ENCODE measurements at places on chromosomes 3 and 15. TPM values are rescaled to one million over a fixed set of nuclear protein-coding genes. Genes with fewer than 3 reads are reported as not detected.

MAGEL2 gene
- not detected for total RNA-seq

HTR3E gene
- total RNA-seq: not detected

TMEM89 gene
- 0.59 TPM for total RNA-seq

LRRC57 gene
- total RNA-seq: 17.4 TPM

GOLGA8O gene
- total RNA-seq: 1.1 TPM

PLSCR5 gene
- not detected for total RNA-seq

TMEM212 gene
- not detected for total RNA-seq

GP9 gene
- not detected for total RNA-seq

MYL3 gene
- total RNA-seq: not detected

DNA sequence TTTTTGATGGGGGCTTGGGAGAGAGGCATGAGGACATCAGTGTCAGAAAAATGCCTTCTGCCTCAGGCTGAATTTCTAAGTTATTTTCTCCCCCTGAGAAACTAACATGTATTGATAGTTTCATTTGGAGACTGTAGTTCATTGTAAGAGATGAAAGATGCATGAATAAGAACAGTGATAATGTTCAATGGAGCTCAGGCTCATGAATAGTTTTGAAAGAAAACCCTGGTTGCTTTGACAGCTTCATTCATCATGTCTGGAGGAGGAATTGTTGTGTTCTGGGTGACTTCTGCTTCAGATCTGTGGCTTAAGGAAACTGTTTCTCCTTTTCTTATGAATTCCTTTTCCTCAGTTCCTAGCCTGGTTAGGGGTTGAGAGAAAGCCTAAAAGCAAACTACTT, 204.0 kb upstream of the LRRC3B start:
- H3K27ac ChIP-seq: no peak overlapping the region
- H3K36me3 ChIP-seq: no peaks in the 10 kb centered on the region
- H3K4me1 ChIP-seq: no peaks in the 10 kb centered on the region
- no peak overlapping the region for H3K4me3 ChIP-seq
- no peaks in the 10 kb centered on the region for H3K27me3 ChIP-seq

- peak overlapping the region; percentile 52 for H3K4me3 ChIP-seq
- no peaks in the 10 kb centered on the region for H3K36me3 ChIP-seq
- DNase-seq: no peak
- peaks cover 11% of the 10 kb centered on the region for H3K4me1 ChIP-seq
Measured at GRCh38 chr15:45714590-45715488, 80.0 kb downstream of the SQOR start.

GRCh38 chr3:42605546-42606173, 5.2 kb downstream of the NKTR start:
- H3K36me3 ChIP-seq: peaks cover 12% of the 10 kb centered on the region
- H3K4me1 ChIP-seq: peaks cover 10% of the 10 kb centered on the region
- H3K27me3 ChIP-seq: no peaks in the 10 kb centered on the region
- no peak overlapping the region for H3K27ac ChIP-seq

DNA sequence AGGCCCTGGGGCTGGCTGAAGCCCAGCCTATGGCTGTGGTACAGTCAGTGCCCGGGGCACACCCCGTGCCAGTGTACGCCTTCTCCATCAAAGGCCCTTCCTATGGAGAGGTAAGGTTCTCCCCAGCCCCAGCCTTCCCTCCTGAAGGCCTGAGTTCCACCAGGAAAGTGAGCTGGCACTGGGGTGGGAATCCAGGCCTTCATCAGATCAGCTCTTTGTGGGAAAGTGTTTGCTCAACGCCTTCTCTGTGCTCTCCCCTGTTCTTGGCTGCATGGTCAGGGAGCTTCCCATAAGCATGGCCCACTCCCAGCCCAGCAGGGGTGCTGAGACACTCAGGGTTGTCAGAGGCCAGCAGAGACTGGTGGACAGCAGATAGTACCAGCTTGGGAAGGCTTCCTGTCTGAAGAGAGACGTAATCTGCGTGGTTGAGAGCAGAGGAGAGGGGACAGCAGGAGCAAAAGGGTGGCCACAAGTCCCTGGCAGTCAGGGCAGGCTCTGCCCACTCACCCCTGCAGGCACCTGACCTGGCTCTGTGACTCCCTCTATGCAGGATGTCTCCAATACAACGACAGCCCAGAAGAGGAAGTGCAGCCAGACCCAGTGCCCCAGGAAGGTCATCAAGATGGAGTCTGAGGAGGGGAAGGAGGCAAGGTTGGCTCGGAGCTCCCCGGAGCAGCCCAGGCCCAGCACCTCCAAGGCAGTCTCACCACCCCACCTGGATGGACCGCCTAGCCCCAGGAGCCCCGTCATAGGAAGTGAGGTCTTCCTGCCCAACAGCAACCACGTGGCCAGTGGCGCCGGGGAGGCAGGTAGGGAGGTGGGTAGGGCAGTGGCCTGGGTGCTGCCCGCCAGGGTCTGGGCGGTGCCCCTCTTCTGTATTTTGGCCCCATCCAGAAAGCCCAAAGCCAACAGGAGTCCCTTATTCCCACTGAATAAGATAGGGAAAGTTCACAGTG, 38.4 kb downstream of the PML start:
- H3K4me3 ChIP-seq: no peak overlapping the region
- H3K4me1 ChIP-seq: no peaks in the 10 kb centered on the region
- H3K27ac ChIP-seq: peak overlapping the region; percentile 28
- no peak for DNase-seq
- no peaks in the 10 kb centered on the region for H3K27me3 ChIP-seq

GRCh38 chr3:10322352-10322710, 1.4 kb upstream of the SEC13 start:
- H3K4me3 ChIP-seq: no peak overlapping the region
- DNase-seq: no peak
- peaks cover 10% of the 10 kb centered on the region for H3K4me1 ChIP-seq
- no peak overlapping the region for H3K27ac ChIP-seq

DNA sequence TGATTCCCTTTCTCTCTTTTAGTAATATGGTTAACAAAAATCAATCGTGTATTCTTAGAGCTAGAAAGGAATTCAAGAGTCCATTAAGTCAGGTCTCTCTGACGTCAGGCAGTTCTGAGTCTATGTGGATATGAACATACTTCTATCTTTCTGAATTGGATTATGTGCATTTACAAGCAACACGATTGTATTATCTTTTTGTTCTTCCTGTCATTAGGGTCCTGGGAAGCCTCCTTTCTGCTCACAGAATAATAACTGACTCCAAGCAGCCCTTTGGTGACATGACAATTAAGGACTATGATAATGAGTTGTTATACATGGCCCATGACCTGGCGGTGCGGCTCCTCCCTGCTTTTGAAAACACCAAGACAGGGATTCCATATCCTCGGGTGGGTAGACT, 14.0 kb downstream of the EDEM1 start:
- no peaks in the 10 kb centered on the region for H3K27me3 ChIP-seq
- H3K36me3 ChIP-seq: peaks cover 51% of the 10 kb centered on the region
- no peak overlapping the region for H3K4me3 ChIP-seq
- H3K4me1 ChIP-seq: peaks cover 43% of the 10 kb centered on the region
- DNase-seq: no peak

DNA sequence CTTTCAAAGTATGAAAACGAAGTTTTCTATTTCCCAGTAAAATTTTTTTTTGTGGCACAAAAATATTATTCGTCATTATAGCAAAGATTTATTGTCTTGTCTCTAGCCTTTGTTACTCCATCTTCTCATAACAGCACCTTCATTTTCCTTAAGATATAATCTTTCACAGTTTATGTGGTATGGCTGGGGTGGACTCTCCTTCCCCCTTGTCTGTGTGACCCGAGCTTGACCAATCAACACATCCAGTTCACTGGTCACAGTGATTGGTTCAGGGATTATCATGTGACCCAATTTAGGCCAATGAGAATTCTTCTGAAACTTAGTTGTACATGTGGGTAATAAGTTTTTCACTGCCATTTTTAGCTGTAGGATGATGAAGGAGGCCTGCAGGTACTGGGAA, 71.2 kb upstream of the DCBLD2 start:
- DNase-seq: peak; percentile 26
- H3K27me3 ChIP-seq: no peaks in the 10 kb centered on the region
- no peak overlapping the region for H3K4me3 ChIP-seq
- H3K4me1 ChIP-seq: peaks cover 34% of the 10 kb centered on the region
- H3K36me3 ChIP-seq: no peaks in the 10 kb centered on the region

GRCh38 chr3:115038817-115039216, 108.3 kb downstream of the ZBTB20 start:
- H3K4me1 ChIP-seq: peaks cover 13% of the 10 kb centered on the region
- no peak overlapping the region for H3K27ac ChIP-seq
- no peak overlapping the region for H3K4me3 ChIP-seq
- H3K27me3 ChIP-seq: no peaks in the 10 kb centered on the region
- H3K36me3 ChIP-seq: no peaks in the 10 kb centered on the region

DNA sequence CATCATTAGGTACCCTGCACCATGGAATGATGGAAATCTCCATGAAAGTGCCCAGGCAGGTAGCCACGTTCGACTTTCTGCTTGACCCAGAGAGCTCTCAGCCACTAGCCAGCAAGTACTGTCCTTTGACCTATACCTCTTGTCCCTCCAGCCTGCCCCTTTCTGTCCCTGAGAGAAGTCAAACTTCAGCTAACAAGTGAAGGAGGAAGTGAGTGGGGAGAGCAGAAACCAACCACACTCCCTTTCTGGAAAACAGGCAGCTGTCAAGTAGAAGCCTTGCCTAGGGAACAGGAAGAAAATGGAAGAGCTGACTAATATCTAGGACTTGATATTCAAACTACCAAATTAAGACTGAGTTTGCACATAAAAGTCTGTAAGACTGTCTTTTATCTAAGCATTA, 30.3 kb upstream of the FSTL1 start:
- H3K36me3 ChIP-seq: no peaks in the 10 kb centered on the region
- H3K4me1 ChIP-seq: no peaks in the 10 kb centered on the region
- H3K27me3 ChIP-seq: no peaks in the 10 kb centered on the region
- H3K4me3 ChIP-seq: no peak overlapping the region

DNA sequence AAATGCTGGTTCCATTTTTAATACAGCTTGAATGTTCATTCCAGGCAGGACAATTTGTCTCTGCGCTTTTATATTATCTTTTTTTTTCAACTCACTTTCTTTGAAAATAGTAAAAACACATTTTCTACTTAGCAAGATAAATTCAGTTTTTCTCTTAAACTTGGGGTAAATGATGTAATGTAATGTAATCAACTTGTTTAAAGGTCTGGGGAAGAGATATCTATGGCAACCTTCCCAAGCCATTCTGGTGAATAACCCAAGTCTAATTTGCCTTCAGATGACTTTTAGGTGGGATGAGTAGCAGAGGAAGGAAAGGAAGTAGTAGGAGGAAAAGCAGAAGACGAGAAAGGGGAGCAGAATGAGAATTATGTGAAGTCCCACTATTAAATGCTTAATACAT, 335.1 kb downstream of the SV2B start:
- no peaks in the 10 kb centered on the region for H3K27me3 ChIP-seq
- DNase-seq: no peak
- H3K27ac ChIP-seq: no peak overlapping the region
- no peak overlapping the region for H3K4me3 ChIP-seq

DNA sequence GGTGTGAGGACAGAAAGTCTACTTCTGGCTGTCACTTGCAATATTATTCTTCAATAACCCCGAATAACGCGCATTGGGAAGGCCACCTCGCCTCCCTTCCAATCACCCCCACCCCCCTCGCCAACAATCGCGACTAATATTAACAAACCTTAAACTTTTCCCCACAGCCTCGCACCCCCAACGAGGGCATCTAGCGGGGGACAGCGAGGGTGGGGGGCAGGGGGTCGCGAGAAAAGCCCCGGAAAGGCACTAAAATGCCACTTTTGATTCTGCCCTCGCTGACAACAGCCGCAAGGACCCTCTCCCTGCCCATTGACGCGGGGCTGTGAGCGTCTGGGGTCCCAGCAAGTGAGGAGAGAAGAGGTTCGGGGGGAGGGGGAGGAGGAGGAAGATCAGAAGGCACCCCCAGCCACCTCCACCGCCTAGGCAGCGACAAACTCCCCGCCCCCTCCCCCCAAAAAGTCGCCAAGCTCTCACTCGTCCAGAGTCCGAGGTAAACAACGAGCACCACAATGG, 868 bp downstream of the SATB1 start:
- H3K4me3 ChIP-seq: peak overlapping the region; percentile 88
- H3K27me3 ChIP-seq: peaks cover 3% of the 10 kb centered on the region
- no peak for DNase-seq

DNA sequence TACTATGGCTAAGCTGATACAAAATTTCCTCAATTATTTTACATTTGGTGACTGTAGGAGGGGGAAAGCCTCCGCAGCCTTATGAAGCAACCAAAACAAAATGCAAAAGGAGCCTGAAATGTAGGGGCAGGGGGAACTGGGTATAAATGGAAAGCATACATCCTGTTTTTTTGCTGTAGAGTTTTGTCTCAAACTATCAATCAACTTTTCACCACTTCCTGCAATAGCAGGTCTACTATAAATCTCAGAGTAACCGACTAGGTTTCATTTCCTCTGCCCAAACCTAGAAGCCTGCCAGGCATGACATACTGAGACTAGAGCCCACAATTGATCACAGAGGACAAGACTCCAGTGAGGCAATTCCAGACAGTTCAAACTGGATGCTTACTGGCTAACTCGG, 91.3 kb downstream of the SHQ1 start:
- no peaks in the 10 kb centered on the region for H3K27me3 ChIP-seq
- DNase-seq: no peak
- H3K36me3 ChIP-seq: no peaks in the 10 kb centered on the region
- no peak overlapping the region for H3K27ac ChIP-seq
- H3K4me3 ChIP-seq: no peak overlapping the region

DNA sequence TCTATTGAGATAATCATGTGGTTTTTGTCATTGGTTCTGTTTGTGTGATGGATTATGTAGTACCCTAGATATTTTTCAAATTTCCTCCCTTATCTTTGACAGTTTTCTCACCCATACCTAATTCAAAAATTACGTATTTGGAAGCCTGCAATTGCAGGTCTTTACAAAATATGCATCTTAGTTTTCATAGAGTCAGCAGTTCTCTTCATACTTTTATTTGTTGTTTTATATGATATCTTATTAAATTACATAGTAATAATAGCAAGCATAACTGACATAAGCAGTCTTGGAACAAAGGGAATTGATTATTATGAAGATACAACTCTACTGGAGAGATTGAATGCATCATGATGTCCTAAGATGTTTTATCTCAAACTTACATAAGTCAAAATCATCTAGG, 215.3 kb upstream of the CHRM5 start:
- no peak overlapping the region for H3K4me3 ChIP-seq
- H3K27me3 ChIP-seq: peaks cover 5% of the 10 kb centered on the region
- H3K36me3 ChIP-seq: no peaks in the 10 kb centered on the region
- no peaks in the 10 kb centered on the region for H3K4me1 ChIP-seq
- no peak overlapping the region for H3K27ac ChIP-seq
- DNase-seq: no peak
